Prostate gland (tissue), 2 donors: ENCODE measurements at places on chromosomes 7 and 10.

- no peak for DNase-seq
Measured at GRCh38 chr7:129605960-129606614, 5.4 kb upstream of the NRF1 start.

GRCh38 chr10:51523440-51523839 is 176.0 kb downstream of the CSTF2T start:
- DNase-seq = no peak

DNA sequence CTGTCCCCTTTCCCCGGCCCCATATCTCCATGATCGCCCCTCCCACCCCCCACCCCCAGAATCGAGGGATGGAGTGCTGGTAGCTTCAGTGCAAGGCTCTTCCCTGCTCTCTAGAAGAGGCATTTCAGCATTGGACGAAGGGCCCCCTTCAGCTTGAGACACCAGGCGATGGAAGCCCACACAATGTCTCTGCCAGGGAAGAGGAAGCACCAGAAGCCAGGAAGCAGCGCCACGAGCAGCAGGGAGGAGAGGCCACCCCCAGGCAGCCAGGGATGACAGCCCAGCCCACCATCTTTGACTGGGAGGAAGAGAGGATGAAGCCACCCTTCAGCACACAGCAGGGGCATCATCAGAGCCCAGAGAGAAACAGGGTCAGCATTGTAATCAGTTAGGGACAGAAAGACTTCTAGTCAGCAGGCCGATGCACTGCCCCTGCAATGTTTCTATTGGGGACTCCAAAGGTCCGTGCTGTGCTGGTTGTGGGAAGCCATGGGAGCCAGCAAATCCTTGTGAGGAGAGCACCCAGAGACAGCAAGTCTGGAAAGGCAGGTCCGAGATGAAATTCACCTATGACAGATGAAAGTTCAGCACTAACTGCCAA is 15.7 kb downstream of the TMEM72 start:
- no peak for DNase-seq

DNA sequence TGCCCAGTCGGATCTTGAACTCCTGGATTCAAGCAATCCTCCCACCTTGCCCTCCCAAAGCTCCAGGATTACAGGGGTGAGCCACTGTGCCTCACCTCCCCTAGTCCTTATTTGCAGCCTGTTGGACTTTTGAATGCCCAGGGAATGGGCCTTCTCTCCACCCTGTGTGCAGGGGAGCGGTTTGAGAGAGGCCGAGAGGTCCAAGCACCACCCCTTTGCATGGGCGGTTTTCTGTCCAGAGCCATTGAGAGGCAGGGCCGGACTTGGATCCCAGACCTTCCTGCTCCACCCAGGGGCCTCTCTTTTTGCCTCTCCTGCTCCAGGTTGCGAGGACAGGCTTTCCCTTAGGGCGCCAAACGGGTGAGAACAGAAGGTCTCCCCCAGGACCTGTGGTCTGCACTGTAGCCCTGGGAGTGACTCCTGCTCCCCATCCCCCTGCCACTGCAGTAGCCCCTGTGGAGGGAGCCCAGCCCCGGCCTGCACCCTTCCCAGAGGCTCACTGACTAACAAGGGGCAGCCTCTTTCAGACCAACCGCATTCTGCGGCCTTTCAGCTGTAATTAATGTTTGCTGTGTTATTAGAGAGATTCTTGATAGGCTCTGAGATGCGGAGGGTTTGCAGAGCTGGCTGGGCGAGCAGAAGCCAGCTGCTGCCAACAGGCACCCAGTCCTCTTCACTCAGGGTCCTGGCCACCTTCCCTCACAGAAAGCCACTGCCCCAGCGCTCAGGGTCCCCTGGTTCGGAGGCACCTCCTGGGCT is 57.9 kb downstream of the ELFN1 start:
- DNase-seq = no peak

- DNase-seq = no peak
Measured at GRCh38 chr7:121341933-121342332, 13.1 kb downstream of the WNT16 start.

GRCh38 chr7:12111422-12112405 is 99.4 kb upstream of the TMEM106B start:
- DNase-seq = peak; percentile 8

DNA sequence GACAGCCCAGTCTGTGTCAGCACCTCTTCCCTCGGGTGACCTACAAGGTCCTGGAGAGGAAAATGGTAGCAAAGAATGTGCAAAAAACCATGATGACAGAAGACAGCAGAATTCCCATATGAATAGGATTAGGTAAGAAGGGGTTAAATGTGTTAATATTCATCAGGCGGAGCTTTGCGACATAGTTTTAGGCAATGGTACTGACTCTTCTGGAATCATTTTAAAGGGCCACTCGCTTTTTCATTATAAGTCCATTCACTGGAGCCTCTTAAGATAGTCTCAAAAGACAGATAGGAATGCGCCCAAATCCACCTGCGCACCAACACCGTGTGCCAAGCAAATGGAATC is 38.2 kb downstream of the DLG5 start:
- no peak for DNase-seq

DNA sequence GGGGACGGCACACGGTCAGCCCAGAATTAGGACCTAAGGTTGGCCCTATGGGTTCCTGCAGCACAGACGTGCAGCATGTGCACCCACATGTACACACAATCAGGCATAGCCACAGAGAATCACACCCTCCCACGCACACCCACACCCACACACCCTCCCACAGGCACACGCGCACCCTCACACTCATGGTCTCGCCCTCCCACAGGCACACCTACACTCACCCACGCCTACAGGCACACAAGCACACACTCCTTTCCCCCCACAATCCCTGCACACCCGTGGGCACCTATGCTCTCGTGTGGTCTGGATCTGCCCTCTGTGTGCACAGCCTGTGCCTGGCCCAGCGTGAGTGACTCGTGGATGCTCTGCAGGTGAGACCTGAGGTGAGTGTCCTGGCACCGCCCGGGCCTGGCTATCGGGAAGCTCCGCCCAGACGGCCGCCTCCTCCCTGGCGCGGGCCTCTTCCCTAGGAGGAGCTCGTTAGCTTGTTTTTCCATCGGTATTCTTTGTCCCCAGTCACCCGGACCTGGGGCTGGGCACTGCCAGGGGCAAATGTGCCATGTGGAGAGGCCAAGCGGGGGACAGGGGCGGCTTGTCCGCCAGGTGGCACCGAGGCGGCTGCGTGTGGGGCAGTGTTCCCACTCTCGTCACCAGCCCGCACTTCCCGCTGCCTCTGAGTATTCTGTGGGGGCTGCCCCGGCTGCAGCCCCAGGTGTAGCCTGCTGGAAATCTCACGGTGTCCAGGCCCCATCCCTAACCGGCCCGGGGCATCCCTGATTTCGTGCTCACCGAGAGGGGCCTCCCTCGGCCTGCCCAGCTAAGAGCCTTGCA is 110.2 kb upstream of the FAM20C start:
- DNase-seq = peak; percentile 60

DNA sequence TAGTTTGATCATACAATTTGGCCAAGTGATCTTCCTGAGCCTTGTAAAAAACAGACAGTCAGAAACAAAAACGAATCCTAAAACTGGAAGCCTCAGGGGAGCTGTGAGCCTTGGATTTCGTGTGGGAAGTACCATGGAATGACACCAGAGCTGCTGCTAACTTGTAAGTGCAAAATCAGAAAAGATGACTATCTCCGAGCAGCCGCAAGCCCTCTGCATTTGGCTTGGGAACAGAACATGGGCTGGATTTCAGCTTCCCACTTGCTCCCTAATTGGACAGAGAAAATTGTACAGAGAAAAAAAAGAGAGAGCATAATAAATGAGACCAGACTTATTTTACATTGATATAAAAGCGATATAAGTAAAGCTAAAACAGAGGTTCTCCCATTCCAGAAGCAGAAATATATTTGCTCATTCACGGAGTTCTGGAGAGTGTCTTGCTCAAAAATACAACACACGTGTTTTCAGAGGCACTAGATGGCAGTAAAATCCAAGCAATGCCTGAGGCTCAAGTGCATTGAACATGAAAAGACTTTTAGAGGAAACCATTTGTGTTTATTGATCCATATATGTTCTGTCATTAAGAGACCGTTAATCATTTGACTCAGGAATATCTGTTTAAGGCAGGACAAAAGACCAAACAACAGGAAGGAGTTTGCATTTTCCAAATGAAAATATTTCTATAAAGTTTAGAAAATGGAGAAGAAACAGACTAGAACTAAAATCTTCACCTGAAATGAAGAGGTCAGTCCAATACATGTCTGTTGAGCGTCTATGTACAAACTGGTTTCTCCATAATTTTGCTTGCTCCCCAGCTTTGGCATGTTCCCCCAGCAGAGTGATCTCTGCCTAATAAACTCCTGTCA is 78.3 kb upstream of the SLC26A5 start:
- DNase-seq = no peak

GRCh38 chr7:31101544-31101943 is 49.4 kb downstream of the ADCYAP1R1 start:
- DNase-seq = no peak

DNA sequence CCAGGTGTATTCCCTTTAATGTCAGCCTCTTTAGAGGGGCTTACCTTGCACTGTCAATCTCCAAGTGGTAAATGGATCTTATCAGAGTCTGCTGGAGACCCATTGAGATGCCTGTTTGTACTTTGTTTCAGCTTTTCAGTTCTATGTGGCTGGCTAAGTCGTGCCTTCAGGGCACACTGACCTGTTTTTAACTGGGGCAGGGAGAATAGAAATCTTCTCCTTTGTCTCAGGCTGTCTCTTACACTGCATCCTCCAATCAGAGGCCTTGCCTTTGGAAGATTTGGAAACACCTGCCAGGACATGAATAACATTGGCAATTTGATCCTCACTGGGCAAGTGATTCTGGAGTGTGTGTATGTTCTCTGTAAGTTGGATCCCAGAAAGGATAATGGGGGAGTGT is 65.0 kb downstream of the POU6F2 start:
- no peak for DNase-seq

- DNase-seq = no peak
Measured at GRCh38 chr10:86929468-86930380, 27.7 kb downstream of the MMRN2 start.
